ENCODE measurements at places on chromosomes 1 and 21.

DNA sequence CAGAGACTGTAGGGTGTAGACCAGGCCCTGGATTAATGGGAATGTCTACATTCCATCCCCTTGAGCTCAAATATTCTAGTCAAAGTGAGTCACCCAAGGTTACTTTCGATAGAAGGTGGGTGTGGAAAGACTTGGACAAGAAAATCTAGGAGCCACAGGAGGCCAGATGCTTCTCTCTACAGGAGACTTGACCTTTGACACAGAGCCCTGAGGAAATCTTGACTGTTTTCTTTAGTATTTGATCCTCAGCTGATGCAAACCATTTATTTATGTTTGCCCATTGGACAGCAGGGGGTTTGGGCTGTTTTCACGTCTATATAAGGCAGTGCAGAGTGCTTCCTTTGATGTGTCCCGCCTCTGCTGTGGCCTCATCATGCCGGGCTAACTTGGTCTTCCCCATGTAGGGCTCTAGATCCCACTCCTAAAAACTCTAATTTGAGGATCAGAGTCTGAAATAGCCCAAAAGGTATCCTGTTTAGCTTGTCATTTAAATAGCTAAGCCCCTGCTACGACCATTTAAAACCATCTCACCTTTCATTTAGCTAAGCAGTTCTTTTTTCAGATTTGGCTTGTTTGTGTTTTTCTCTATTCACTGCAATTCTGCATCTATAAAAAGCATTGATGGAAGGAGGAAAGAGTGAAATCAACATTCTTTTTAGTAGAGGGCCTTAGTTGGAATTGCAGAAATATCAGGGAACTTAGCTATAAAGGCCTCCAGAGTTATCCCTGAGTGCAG is 15.5 kb upstream of the MAP3K7CL start:
- no peak for DNase-seq

DNA sequence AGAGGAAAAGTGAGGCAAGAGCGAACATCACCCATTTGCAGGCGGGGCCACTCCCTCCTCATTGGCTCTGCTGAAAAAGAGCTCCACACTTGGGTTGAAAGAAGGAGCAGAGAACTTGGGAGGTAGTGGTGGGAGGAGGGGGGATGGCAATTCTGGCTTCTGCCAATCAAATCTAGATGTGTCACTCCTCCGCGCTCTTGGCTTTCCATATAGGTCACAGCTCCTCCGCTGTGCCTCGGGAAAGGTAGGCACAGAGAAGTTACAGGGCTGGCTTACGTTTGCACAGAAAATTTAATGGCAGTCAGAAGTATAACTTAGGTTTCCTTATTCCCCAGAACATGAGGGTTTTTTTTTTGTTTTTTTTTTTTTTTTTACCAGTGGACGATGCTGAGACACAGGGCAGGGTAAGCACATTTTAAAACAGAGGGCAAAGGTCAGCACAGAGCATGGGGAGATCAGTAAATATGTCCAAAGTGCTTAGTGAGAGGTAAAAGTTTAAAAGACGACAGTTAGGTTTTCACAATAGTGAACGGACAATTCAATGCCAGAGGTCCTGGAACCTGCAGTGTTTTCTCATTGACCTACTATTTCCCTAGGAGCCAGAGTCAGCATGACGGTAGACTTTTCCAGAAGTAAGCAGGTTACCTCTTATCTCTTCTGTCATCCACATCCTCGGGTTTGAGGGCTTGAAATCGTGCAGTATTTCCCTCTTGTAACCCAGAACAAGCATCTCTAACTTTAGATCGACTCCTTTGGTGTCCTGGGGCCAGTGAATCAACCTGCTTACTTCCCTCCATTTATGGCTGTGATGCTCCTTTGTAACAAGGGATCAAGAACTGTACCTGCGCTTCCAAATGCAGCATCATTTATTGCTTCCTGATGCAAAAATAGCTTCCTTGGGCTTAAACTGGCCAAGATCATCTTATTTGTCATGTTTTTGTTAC is 258.9 kb upstream of the PROX1 start:
- no peak for DNase-seq

GRCh38 chr1:40880813-40881549 is 18.8 kb upstream of the CITED4 start:
- DNase-seq: no peak

DNA sequence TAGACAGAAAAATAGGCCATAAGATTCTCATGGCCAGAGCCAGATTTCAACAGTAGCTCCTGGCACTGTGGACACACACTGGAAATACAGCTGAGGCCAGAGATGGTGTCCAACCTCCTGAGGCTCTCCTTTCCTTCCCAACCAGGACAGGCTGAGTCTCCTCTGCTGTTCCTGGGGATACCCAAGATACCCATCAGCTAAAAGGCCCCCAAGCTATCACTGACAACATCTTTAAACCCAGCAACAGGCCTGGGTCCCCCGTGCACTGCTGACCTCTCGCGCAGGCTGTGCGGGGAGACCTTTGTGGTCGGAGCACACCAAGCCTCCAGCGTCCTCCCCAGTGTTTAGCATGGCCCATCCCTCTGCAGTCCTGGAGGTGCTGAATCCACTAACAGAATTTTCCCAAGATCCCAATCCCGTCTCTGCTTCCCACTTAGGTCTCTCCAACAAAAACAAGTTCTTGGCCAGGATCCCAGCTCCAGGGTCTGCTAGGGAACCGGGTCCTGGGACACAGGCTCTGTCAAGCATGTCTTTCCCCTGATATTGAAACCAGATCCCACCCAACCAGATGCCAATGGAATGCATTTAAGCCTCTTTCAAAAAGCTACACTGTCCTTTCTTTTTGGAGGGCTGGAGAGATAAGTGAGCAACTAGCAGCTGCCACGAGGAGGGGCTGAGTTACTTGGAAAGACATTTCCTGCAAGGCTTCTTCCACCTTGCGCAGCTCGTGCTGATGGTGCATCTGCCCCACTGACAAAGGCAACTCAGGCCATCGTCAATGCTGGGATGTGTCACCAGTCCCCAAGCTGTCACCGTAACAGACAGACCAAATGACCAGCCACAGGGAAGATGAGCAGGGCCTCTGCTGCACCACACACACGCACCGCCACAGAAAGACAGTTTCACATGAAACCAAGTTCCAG is 73.2 kb downstream of the BCAR3 start:
- no peak for DNase-seq

DNA sequence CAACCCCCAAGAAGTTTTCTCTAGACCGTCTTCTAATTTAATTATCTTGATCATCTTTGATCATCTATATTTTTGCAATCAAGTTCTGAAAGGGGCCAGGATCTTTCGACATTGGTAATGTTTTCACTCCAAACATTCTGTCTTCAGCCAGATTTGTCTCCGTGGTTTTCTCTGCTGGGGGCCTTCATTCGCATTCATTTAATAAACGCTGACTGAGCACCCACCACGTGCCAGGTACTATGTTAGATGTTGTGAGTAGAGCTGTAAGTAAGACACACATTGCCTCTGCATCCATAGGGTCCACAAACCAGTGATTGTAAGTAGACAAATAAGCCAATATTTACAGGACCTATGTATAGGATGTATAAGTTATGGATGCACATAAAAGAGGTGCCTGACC is 134.5 kb upstream of the MROH9 start:
- no peak for DNase-seq

DNA sequence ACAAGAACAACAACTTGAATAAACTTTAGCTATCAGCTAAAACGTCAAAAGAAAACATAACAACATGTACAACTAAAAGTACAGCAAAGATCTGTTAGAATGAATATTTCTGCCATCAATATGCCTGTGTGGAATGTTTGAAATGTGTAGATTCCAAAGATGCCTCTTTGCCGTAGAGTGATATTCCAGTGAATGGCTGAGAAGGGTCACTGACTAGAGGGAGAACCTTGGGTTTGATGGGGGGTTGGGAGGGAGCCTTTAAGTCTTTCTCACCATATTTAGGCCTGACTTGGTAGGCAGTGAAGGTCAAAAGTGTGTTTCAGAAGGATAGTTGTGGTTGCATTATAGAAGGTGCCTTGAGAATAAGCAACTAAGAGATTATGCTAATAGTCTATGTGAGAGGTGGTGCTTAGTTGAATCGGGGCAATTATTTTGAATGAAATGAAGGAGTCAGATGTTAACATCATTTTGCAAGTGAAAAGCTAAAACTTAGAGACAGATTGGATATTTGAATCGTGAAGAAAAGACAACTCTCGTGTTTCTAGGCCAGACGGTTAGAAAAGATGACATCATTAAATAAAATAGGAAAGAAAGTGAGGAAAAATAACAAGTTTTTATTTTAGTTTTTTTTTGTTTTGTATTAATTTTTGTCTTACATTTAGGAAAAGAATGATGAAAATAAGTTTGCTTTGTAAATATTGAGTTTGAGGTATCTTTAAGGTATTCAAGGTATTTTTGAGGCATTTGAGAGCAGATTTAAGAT is 53.8 kb downstream of the PLA2G4A start:
- no peak for DNase-seq

- DNase-seq: no peak
These were observed 170.2 kb downstream of the PLPP3 start for GRCh38 chr1:56409112-56409691.

- no peak for DNase-seq
These were observed 2.5 kb downstream of the UBASH3A start for GRCh38 chr21:42406201-42406621.

- DNase-seq: no peak
These were observed 18.9 kb downstream of the CTNNBIP1 start for GRCh38 chr1:9891207-9891606.

DNA sequence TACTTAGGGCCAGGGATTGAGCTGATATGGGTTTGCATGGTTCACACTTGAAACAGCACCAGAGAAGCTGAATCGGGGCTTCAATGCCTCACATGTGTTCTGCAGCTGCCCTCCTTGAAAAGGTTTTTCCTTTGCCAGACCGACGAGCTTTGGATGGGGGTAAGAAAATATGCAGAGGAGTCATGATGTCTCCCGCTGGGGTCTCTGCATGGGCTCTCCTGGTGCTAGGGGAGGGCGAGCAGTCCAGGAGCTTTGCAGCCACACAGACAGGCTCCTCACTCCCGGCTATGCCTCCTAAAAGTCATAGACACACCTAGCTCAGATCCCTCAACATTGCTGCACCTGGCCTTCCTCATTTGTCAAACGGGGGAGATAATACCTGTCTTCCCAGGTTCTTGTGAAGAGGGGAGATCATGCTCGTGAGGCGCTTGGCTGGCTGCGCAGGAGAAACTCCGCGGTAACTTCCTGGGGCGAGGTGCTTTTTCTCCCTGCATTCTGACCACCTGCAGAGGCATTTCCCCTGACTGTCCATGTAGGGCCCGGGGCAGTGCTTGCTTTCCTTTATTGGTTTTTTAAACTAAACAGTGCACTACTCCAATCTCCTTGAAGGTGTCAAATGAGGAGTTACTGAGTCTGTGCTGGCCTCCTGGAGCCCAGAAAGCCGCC is 112.4 kb downstream of the PLXNA2 start:
- no peak for DNase-seq

GRCh38 chr1:47906527-47907176 is 90.5 kb downstream of the TRABD2B start:
- no peak for DNase-seq

GRCh38 chr1:168236836-168237611 is 11.2 kb downstream of the SFT2D2 start:
- no peak for DNase-seq

- DNase-seq: peak; percentile 58
These were observed 68.5 kb upstream of the DUSP10 start for GRCh38 chr1:221810406-221810805.

GRCh38 chr1:42442662-42443061 is 13.2 kb downstream of the ZMYND12 start:
- DNase-seq: no peak

DNA sequence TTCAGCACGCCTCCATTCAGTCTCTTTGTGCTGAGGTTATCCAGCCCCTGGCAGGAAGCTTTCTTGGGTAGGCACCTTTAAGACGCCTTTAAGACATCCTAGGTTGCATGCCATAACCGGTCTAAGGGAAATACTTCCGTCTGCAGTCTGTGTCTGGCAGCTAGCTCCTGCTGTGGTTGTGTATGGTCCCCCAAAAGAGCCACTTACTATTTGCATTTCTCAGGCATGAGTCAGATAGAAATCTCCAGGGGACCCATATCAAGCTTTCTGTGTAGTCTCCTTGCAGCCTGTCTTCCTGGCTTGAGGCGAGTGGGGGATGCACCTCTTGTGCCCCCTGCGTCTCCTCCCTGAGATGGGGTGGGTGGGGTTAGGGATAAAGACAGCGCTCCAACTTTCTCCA is 10.0 kb upstream of the RYR2 start:
- DNase-seq: no peak

DNA sequence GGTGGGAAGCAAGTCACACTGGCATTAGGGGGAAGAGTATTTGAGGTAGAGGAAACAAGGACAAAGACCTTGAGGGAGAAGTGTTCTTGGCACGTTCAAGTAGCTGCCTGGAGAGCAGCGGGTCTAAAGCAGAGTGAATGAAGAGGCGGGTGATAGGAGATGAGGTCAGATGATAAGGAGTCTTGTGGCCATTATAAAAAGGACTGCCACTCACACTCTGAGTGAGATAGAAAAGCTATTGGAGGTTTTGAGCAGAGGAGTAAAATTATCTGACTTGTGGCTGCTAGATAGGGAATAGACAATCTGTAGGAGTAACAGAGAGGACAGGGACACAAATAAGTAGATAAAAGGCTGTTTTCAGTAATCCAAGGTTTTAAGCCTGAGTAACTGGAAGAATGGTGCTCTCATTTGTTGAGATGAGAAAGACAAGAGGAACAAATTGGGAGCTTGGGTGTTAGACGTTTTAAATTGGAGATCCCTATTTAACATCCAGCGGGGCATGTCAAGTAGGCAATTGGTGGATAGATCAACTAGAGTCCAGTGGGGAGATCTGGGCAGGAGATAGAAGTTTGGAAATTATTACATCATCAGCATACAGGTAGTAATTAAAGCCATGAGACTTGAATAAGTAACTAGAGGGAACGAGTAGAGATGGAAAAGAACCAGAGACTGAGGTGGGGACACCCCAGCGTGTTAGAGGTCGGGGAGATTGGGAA is 43.7 kb downstream of the HENMT1 start:
- no peak for DNase-seq

Data from GM04504 (cell line).